Vagina (tissue), 2 donors: ENCODE measurements at places on chromosomes 16 and 17.

- DNase-seq = no peak
These were observed 8.5 kb upstream of the CYTH1 start for GRCh38 chr17:78790552-78790951.

DNA sequence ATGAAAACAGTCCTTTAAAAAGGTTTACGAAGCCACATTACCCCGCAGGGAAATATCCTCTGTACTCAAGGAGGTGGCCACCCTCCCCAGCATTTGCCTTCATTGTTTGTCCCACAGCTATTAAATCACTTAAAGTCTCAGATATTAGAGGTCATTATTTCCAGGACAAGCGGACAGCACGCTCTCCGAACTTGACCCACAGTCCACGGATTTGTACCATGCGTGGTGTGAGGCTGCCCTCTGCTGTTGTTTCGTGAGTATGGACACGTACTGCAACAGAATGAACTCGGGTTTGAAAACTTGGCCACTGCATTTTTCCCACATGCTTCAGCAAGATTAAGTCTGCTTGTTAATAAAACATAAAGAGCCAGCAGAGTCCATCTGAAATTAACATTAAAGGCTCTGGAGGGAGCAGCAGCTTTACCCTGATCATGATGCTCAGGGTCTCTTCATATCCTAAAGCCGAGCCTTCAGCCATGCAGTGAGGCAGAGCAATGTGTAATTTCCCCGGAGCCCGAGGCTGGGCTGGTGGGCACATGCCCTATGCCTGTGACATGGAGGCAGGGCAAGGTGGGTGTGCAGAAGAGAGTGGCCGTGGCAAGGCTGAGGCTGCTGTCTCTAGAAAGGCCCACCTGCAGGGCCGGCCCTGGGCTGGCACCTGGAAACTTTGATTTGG, 19.7 kb downstream of the MEAK7 start:
- peak; percentile 62 for DNase-seq

GRCh38 chr17:43784628-43785101, 4.4 kb downstream of the CFAP97D1 start:
- no peak for DNase-seq

- DNase-seq = no peak
These were observed 136.2 kb upstream of the SALL1 start for GRCh38 chr16:51287121-51287755.

- DNase-seq = no peak
These were observed 6.4 kb downstream of the CUEDC1 start for GRCh38 chr17:57948555-57949420.

GRCh38 chr16:16096121-16096857, 127.0 kb downstream of the ABCC6 start:
- DNase-seq = no peak

DNA sequence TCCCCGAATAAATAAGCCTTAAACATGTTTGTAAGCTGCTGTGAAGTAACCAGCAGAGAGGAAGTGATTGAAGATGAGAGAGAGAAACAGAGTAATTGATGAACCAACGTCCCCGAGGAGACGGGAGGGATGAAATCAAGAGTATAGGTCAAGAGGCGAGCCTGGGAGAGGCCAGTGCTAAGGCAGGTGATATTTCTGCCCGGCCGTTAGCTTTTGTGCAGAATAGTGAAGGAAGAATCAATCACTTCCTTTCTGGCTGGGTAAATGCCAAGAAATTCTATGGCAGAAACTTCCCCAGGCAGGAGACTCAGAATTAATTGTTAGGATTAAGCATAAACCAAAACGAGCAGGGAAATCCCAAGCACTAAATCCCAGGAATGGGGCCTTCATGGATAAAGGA, 273.8 kb downstream of the CDH13 start:
- no peak for DNase-seq

GRCh38 chr17:19460700-19461099, 49.7 kb downstream of the RNF112 start:
- peak; percentile 84 for DNase-seq

DNA sequence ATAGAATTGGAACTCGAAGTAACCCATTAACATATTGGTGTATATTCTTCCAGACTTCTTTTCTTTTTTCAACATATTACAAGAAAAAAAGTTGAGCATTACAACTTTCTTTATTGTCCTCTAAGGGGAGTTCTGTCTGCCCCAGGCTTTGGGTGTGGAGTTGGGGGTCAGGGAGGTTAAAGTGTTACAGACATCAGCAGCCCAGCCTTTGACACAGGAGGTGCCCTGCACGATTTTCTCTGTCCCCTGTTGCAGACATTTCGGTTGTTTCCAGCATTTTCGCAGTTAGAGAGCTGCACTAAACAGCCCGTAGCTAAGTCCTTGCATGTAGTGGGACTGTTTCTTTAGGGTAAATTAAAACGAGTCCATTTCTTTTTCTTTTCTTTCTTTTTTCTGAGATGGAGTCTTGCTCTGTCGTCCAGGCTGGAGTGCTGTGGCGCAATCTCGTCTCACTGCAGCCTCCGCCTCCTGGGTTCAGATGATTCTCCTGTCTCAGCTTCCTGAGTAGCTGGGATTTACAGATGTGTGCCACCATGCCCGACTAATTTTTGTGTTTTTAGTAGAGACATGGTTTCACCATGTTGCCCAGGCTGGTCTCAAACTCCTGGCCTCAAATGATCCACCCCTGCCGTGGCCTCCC, 13.4 kb upstream of the ADCY7 start:
- no peak for DNase-seq

DNA sequence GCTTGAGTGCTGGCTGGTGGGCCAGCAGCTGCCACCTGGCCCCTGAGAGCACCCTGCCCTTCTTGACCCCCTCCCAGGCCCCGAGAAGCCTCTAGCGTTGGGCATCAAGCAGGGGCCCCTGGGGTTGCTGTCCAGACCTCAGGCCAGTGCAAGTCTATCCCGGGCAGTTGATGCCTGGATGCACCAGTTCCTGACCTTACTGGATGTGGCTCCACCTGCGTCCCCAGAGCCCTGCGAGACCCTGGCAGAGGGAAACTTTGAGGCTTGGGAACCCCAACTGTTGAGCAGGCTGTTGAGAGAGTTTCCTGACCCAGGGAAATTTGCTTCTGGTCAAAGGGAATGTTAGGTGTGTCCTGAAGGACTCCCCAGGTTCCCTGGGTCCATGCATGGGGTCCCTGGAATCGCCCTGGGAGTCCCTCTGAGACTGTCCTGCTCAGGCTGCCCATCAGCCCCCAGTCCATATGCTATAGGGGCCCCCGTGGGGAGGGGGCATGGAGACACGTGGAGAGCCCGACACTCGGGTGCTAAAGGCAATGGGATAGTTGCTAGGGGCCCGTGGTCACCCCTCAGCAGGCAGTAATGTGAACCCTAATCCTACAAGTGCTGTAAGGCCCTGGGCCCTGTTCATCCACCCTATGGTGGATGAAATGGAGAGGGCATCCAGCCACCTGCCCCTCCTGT, 46.4 kb downstream of the RAB11FIP4 start:
- DNase-seq = no peak

DNA sequence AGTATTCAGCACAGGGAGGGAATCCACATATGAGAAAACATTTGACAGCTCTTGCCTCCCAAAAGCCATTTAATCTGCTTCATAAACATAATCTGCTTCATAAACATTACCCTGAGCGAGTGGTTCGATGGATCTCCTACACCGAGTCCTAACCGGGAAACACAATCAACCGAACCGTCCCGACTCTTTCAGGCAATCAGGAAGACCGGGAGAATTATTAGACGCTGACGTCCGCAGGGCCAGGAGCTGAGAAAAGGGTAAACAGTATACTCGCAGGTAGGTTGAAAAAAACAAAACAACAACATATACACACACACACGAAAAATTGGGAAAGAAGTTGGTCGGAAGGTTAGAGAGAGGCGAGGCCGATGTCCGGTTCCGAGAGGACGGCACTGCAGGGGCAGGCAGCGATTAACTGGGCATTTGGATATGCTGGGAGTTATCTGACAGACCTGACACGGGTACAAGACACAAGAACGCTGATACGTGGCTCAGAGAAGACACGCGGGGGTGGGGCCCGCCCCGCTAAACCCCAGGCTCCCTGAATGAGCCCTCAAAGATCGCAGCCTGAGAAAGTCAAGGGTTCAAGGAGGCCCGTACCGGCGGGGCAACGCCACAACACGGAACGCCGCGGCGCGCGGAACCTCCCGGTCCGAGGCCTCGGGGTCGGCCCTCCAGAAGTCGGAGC, 585 bp downstream of the AP1G1 start:
- DNase-seq = no peak

GRCh38 chr17:30921544-30922196, at the start of gene ADAP2:
TSS of gene ADAP2 (plus strand) at chr17:30921945. CDS start at chr17:30922015, 70 bp downstream.
- no peak for DNase-seq

DNA sequence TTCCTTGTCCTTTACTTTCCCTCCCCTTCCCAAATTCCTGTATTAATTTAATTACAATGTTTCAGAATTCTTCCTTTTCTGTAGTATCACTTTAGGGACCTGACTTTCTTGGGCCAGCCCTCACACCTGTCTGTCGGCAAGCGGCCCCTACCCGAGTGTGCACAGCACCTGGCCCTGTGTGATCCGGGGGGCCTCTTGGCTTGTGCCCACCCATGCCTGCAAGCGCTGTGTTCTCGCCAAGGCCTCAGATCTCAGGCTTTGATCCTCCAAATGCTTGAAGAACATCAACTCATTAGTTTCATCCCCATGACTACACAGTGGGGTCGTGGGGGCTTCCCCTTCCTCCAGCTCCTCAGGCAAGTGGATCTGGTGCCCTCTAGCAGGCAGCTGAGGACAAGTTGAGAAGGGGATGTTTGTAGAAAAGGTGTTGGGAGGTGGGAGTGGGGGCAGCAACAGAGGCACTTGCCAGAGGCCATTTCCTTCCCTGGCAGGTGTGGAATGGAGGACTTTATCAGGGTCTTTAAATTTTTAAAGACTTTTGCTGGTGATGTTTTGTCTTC, 15.7 kb upstream of the CDH3 start:
- DNase-seq = no peak

DNA sequence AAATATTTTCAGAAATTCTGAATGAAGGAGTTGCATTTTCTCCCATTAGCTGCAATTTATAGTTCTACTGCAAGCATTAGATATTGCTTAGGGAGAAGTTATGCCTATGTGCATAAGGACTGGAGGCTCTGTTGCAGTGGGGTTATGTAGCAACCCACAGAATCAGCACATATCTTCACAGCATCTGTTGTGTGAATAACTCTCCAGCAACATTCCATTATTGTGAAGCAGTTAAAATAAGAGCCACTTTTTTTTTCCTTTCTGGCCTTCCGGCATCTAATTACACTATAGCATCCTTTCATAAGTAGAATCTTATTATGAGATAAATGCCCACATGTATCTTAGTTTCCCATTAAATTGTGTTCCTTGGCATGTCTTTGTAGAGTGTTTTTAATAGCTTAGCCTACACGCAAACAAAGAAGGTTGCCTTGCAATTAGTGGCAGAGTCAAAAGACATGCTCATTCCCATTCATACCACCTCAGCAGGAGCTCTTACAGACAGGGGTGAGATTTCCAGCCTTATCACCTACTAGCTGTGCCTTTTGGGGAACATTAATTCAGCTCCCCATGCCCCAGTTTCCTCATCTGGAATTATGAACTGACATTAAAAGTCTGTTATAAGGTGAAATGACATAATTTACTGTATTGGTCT, 596.0 kb upstream of the GOT2 start:
- DNase-seq = no peak

DNA sequence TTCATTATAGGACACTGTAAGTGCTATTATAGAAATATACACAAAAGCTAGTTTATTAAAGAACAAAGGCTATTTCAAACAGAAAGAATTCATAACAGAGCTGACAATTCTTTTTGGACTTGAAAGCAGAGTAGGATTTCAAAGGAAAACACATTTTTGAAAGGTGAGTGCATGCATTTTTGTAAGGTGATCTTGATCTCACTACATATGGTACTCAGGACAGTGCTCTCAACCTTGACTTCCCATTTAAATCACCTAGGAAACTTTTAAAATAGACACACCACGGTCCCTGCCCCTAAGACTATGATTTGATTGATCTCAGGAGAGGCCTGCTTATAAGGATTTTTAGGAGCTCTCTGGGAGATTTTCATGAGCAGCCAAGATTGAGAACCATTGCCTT, 1362.0 kb downstream of the CDH8 start:
- DNase-seq = no peak

DNA sequence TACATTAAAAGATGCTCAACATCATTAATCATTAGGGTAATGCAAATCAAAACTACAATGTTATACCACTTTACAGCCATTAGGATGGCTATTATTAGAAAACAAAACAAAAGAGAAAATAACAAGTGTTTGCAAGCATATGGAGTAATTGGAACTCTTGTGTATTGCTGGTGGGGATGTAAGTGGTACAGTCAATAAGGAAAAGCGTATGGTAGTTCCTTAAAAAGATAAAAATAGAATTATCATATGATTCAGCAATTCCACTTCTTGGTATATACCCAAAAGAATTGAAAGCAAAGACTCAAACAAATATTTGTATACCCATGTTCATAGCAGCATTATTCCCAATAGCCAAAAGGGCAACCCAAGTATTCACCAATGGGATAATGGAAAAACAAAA, 1.4 kb upstream of the CAPNS2 start:
- DNase-seq = no peak

GRCh38 chr17:15951368-15952047, 6.6 kb downstream of the ADORA2B start:
- DNase-seq = no peak

DNA sequence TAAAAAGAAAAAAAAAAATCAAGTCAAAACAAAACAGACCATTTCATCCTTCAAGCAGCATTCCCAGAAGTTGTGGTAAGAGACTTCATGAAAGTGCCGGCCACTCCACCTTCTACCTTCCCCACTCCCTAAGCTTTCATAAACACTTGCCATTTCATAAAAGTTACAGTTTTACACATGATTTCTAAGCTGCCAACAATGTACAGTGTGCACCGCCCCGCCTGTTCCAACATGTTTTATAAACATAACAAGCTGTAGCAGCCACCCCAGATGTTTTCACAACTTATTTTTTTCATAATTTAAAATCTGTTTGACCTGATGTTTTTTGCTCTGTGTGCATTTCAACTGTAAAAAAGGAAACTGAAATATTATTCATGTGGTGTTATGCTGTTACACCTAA, 608.1 kb downstream of the TOX3 start:
- DNase-seq = no peak

GRCh38 chr16:6611535-6611934, 721.1 kb upstream of the RBFOX1 start:
- DNase-seq = no peak

- no peak for DNase-seq
These were observed 9.6 kb upstream of the ALDH3A1 start for GRCh38 chr17:19757536-19758180.

- DNase-seq = no peak
These were observed 112.6 kb upstream of the IRX5 start for GRCh38 chr16:54817940-54818574.

DNA sequence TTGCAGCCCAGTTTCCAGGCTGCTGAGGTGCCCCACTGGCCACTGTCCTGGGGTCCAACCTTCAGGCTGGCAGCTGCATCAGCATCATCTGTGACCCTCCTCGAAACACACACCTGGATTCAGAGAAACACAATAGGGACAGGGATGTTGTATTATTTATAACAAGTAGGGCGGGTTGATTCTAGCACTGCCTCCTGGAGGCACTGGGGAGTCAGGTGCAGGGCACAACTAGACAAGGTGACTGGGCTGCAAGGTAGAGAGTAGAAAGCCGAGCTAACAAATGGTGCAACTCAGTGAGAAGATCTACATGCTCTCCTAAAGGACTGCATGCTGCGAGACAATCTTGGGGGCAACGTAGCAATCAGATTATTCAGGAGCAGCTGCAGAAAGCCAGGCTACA, 317.3 kb downstream of the SLC39A11 start:
- DNase-seq = no peak

GRCh38 chr16:3986235-3986544, 105.7 kb upstream of the CREBBP start:
- DNase-seq = no peak
